Peyer's patch (tissue), 4 donors: ENCODE measurements at places on chromosomes 7 and 10.

DNA sequence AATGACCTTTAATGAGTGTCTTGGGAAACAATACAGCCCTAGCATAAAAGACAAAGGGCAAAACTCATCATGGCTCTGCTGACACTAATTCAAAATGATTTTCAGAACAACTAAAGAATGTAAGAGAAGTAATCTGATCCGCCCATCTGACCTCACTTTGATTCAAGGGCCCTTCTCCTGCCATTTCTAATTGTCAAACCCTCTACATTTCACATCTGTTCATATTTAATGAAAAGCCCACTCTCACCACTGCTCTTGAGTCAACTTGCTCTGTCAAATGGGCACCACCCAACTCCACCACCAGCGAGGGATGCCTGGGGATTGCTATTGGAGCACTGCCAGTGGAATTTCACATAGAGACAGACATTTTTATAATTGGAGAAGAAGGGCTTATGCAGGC is 639.2 kb downstream of the KCNMA1 start:
- no peak overlapping the region for H3K27ac ChIP-seq
- H3K36me3 ChIP-seq: no peaks in the 10 kb centered on the region
- no peaks in the 10 kb centered on the region for H3K4me1 ChIP-seq

GRCh38 chr7:82623812-82624211 is 180.2 kb upstream of the CACNA2D1 start:
- H3K4me1 ChIP-seq: no peaks in the 10 kb centered on the region
- H3K4me3 ChIP-seq: no peak overlapping the region
- no peak overlapping the region for H3K27ac ChIP-seq
- H3K27me3 ChIP-seq: no peaks in the 10 kb centered on the region

DNA sequence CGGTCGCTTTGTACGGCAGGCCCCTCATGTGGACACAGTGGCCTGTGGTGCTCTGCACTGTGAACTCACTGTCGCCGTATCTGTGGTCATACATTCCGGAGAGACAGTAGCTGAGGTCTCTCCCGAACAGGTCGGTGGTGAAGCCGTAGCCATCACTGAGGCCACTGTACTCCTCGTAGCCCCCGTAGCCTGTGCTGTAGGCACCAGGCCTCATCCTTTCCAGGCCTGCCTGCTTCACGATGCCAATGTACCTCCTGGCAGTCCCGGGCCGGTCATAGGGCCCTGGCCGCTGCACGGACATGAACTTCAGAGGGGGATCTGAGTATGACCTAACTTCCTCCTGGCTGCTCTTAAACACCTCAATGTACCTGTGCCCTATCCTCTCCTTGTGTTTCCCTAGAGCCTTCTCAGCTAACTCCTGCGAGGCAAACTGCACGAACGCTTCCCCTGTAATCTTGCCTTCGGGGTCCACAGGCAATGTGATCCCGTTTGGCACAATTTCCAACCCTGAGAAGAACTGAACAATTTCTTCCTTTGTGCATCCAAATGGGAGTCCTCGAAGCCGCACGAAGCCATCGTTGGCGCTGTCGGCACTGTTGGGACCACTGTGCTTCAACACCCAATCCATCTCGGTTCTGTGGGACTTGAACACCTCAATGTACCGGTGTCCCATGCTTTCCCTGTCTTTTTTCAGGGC is 15.7 kb downstream of the FXYD4 start:
- no peaks in the 10 kb centered on the region for H3K4me1 ChIP-seq
- H3K36me3 ChIP-seq: peaks cover 66% of the 10 kb centered on the region
- DNase-seq: no peak
- H3K27ac ChIP-seq: no peak overlapping the region
- no peak overlapping the region for H3K4me3 ChIP-seq
- no peaks in the 10 kb centered on the region for H3K27me3 ChIP-seq

DNA sequence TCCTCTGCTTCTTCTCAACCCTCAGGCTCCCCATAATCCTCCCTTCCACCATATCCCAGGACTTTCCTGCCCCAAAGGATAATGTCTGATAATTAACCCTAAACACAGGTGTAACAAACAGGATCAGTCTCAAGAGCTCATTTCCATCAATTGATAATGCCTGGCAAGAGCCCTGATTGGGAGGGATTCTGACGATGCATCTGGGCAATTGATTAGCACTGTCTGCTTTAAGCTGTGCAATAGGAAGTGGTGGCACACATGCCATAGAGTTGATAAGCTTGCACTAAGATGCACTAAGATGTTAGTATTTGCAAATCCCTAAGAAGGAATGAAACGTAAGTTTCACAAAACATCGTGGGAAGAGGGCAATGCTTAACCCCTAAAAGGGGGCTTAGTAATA is 27.4 kb upstream of the EGR2 start:
- no peaks in the 10 kb centered on the region for H3K27me3 ChIP-seq
- no peak for DNase-seq
- H3K27ac ChIP-seq: no peak overlapping the region
